ENCODE measurements at places on chromosomes 7 and 10. TPM values are rescaled to one million over a fixed set of nuclear protein-coding genes. Genes with fewer than 3 reads are reported as not detected.

SPACDR gene
- 2.7 TPM for total RNA-seq

CPA2 gene
- 0.14 TPM for total RNA-seq

TRIL gene
- total RNA-seq = 0.12 TPM

FRMD4A gene
- 0.98 TPM for total RNA-seq

SLC26A4 gene
- 7.8 TPM for total RNA-seq

SVOPL gene
- not detected for total RNA-seq

MINPP1 gene
- 9.4 TPM for total RNA-seq

TLX1 gene
- not detected for total RNA-seq

NUTM2B gene
- total RNA-seq = 0.91 TPM

SYCE1 gene
- 0.38 TPM for total RNA-seq

HOXA10 gene
- total RNA-seq = not detected

TMEM213 gene
- not detected for total RNA-seq

CELF2 gene
- 95.5 TPM for total RNA-seq

PKD2L1 gene
- total RNA-seq = 0.17 TPM

ADAM8 gene
- total RNA-seq = 143 TPM

Data from activated CD4-positive, alpha-beta T cell treated with anti-CD3 and anti-CD28 coated beads, Interleukin-2, amount 10 ng/mL, durations not matched to agents 24 days and 14 days (primary cell).